CD4-positive, alpha-beta T cell treated with Interleukin-10 for 1 hour (primary cell): ENCODE measurements at places on chromosomes 7 and 10.

DNA sequence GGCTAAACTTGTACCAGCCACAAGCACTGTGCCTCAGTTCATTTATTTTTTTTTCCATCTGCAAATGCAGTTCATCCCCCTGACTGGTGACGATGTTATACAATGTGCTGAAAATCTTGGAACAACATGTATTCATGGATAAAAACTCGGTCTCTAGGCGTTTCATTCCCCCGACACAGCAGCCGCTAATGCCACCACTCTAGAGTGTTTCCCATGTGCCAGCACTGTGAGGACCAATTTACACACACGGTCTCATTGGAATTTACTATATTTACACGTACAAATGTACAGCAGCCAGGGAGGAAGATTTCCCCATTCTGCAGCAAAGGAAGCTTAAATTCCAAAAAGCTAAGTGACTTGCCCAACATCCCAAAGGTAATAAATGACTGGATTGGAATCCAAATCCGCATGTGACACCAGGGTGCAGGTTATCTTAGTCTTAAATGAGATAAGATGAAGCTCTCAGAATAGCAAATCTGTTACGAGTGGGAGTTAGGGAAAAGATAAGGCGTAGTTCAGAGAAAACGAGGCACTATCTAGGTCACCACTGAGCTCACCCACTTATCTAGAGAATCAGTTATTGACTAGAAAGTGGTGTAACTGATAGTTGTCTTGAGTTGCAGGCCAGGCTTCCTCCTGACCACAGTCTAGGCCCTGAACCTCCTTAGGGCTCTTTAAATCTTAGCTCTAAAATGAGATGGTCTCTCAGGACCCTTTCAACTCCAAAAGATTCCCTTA lies 36.7 kb downstream of the FAM107B start:
- no peak for DNase-seq

- DNase-seq, result no peak
Measured at GRCh38 chr7:154686305-154686704, 316.6 kb downstream of the PAXIP1 start.

DNA sequence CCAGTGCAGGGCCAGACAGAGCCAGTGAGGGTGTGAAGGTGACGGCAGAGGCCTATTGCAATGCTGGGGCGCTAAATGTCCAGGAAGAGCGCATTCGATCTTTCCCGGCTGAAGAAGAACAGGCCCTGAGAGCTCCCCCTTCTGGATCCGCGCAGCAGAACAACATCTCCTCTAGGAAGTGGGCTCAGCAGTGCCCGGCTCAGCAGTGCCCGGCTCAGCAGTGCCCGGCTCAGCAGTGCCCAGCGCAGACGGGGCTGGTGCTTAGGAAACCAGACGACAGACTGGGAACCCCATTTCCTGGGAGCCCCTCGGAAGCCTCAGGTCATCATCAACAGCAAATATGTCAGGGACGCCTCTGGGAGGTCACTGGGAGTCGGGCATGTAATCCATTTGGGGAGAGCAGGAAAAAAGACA lies 4.7 kb upstream of the NOS3 start:
- DNase-seq, result peak; percentile 66

DNA sequence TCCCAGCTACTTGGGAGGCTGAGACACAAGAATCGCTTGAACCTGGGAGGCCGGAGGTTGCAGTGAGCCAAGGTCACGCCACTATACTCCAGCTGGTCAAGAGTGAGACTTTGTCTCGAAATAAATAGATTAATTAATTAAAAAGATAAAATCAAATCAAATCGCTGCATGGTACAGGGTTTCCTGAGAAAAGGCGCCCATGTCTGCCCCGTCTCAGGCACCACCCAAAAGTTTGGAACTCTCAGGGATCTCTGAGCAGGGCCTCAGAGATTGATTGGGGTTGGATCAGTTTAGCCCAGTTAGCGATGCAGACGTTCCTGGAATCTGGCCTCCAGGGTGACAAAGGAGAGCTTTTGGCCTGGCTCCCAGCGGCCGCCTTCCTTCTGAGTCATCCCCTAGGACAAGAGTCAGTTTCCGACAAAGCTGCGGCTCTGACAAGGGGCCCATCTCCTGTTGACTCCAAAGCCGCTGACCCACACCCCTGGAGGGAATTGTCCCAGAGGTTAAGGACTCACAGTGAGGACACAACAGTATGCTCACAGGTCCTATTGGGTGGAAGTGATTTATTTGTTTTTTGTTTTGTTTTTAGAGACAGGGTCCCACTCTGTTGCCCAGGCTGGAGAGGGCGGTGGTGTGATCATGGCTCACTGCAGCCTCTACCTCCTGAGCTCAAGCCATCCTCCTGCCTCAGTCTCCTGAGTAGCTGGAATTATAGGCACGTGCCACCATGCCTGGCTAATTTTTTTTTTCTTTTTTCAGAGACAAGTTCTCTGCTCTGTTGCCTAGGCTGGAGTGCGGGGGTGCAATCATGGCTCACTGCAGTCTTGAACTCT lies 6.8 kb downstream of the ORAI2 start:
- no peak for DNase-seq

DNA sequence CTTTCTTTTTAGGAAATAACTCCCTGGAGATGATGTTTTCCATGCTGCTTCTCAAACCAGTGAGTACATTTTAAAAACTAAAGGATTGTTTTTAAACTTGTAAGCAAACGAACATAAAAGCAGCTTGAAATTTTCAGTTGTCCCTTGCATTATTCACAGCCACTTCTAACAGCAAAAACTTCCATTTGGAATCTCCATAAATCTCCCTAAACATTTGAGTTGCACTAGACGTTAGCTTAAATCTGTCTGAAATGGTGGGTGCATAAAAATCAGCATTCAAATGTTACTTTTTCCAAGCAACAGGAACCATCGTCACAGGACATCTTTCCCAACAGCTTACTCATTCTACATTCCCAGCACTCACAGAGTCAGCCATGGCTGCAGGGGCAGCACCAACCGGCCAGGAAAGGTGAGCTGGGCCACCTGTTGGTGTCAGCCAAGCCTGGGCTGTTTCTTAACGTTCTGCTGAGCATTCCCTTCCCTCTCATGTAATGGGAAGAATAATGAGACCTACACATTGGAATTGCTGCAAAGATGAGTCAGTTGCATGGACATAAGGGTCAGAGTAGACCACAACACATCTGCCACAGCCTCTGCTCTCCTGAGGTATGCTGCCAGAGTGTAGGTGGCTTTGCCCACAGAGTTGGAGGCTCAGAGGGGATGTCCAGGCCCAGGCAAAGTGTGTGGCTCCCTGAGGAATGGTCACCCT lies 163.2 kb downstream of the TNS3 start:
- no peak for DNase-seq

GRCh38 chr10:12667052-12667451 lies 317.7 kb downstream of the CAMK1D start:
- no peak for DNase-seq

- DNase-seq, result no peak
Measured at GRCh38 chr10:98536551-98536950, 89.8 kb upstream of the HPS1 start.

- DNase-seq, result no peak
Measured at GRCh38 chr10:49577182-49577925, 32.8 kb upstream of the SLC18A3 start.

- no peak for DNase-seq
Measured at GRCh38 chr10:61892961-61893360, 8.5 kb upstream of the ARID5B start.

DNA sequence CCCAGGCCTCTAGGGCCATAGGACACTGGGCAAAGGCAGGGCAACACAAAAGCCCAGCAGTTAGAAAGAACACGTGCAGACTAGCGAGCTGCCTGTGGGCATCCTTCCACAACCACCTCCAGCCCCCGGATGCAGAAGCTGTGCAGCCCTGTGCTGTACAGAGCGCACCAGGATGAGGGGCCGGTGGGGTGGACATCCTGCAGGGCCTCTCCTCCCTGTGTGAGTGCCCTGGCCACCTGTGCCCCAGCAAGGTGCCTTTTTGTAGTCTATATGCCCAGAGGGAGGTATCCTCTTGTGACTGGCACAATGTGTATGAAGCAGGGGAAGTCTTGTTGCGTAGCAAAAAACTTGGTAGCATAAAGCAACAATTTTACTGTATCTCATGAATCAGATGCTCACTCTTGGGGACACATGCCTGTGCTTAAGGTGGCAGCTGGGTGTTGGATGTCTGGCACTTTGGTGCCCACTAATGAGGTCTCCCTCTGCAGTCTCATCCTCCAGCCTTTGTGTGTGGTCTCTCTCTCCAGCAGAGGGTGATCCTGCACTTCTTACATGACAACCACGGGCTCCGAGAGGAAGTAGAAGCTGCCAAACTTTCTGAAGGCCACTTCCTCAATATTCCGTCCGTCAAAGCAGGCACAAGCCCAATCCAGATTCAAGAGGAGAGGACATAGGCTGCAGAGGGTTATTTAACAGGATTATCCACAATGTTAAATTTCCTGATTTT lies 8.7 kb downstream of the NCAPG2 start:
- peak; percentile 74 for DNase-seq

GRCh38 chr7:47636081-47636432 lies 54.1 kb upstream of the TNS3 start:
- DNase-seq, result no peak

DNA sequence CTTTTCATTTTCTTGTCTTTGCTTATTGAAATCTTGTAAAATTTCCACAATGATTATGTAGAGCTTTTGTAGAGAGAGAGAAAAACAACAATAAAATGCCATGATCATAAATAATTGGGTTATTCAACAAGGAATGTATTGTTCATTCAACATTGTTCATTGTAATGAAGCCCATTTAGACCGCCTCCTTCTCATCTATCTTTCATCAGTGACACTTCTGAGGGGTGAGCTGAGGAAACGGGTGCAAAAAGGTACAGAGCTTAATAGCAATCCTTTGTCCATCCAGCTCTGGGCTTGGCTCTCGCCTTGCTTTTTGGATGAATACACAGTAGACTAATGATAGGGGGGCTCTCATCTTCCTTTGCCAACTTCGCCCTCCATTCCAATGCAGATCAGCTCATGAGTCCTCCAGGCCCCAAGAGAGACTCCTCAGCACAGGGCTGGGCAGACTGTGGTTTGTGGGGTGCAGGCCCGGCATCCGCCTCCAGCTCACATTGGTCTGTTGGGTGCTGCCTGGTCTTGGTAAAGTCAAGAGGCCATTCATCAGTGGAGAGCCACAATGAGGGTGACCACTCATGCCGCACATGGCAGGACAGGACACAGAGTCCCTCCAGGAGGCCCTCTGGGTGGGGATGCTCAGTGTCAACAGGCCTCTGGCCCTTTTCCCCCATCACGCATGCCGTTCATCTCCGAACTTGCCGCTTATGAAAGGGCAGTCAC lies 17.9 kb upstream of the PPA1 start:
- no peak for DNase-seq

GRCh38 chr10:131854579-131855335 lies 46.1 kb upstream of the PPP2R2D start:
- DNase-seq, result no peak
